A549 treated with DMSO at 1 μM for 4 hours (cell line): ENCODE measurements at places on chromosomes 2 and 18. TPM values are rescaled to one million over a fixed set of nuclear protein-coding genes. Genes with fewer than 3 reads are reported as not detected.

The AQP12B gene
- total RNA-seq = not detected in 5 replicates

The POTEF gene
- total RNA-seq = 0.03 to 0.07 TPM in 2 of 5 replicates, not detected in the others

The SH3RF3 gene
- 0.25 to 0.50 TPM (median 0.45 TPM) in 5 replicates for total RNA-seq

The NPPC gene
- total RNA-seq = 0.35 to 0.50 TPM (median 0.37 TPM) in 3 of 5 replicates, not detected in the others

The PAIP2B gene
- total RNA-seq = 0.24 to 0.44 TPM (median 0.43 TPM) in 5 replicates

The CPLX4 gene
- total RNA-seq = not detected in 5 replicates

The GKN2 gene
- total RNA-seq = 2.3 to 4.3 TPM (median 3.7 TPM) in 5 replicates

The CYP27A1 gene
- 0.03 to 0.34 TPM (median 0.19 TPM) in 4 of 5 replicates, not detected in the other for total RNA-seq

The LANCL1 gene
- 20.5 to 32.0 TPM (median 29.3 TPM) in 5 replicates for total RNA-seq

The MC2R gene
- not detected in 5 replicates for total RNA-seq

The SPATA3 gene
- not detected in 5 replicates for total RNA-seq

The PLGLB2 gene
- total RNA-seq = 0.29 to 0.49 TPM (median 0.45 TPM) in 5 replicates

The TCF23 gene
- total RNA-seq = not detected in 5 replicates

The MEIS1 gene
- total RNA-seq = 1.4 to 2.6 TPM (median 1.8 TPM) in 5 replicates

The KCNG2 gene
- total RNA-seq = not detected in 5 replicates

The ESPNL gene
- 0.06 to 0.46 TPM (median 0.18 TPM) in 5 replicates for total RNA-seq

The IL18RAP gene
- total RNA-seq = 0.02 to 0.06 TPM in 2 of 5 replicates, not detected in the others

The IHH gene
- 0.14 to 0.20 TPM (median 0.15 TPM) in 5 replicates for total RNA-seq

The CRYBA2 gene
- total RNA-seq = 0.18 TPM in 1 of 5 replicates, not detected in the others
